EH (cell line): ENCODE measurements at places on chromosomes 3 and 15.

DNA sequence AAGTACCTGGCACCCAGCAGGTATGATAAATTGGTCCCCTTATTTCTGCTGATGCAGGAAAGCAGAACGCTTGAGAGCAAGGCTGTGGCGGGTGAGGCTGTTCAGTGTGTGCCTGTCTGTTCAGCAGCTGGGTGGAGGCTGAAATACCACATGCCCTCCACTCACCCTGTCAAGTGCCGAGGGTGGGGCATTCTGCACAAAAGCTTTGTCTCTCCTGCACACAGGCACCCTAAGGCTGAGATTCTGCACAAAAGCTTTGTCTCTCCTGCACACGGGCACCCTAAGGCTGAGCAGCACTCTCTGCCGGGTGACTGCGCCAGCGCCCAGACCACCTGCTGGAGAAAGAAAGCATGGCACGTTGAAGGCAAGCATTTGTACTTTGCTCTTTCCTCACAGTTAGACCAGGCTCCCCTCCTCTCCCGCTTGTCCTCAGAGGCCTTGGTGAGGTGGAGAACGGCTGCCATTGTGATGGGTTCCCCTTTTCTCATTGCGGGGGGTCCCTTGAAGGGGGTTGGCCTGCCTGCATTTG, 97.5 kb downstream of the BDH1 start:
- DNase-seq: no peak

DNA sequence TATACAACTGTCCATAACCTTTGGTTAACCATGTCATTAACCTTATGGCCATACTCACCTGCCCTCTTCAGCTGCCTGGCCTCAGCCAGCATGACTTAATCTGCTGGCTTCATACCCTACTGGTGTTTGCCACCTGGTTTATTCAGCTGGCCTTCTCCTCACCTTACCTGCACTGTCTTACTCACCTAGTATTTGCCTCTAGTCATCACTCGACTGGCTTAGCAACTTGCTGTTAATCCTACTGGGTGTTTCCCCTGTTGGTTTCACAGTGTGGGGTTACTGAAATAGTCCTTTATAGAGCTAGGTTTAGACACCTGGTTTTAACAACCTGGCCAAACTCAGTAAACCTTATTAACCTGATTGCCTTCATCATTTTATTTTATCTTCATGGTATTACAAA, 96.4 kb downstream of the IL12A start:
- no peak for DNase-seq

- peak; percentile 99 for DNase-seq
These were observed 13.5 kb downstream of the PTPRG start for GRCh38 chr3:61574854-61575253.

DNA sequence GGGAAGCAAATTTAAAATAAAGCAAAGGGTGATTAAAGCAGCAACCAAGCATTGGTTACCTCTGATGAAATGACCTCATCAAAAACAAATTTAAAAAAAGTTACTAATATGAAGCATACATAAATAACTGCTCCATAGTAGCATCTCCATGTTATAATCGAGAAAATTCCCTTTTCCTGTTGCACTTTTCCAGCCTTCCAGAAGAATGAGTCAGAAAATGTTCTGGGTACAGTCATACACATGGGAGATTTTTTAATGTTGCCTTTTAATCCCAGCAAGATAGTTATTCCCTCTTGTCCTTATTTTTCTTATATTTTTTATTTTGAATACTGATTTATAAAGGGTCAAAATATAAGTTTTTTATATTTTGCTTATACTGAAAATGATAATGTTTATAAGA, 2.6 kb upstream of the TMCO5A start:
- DNase-seq: peak; percentile 78

DNA sequence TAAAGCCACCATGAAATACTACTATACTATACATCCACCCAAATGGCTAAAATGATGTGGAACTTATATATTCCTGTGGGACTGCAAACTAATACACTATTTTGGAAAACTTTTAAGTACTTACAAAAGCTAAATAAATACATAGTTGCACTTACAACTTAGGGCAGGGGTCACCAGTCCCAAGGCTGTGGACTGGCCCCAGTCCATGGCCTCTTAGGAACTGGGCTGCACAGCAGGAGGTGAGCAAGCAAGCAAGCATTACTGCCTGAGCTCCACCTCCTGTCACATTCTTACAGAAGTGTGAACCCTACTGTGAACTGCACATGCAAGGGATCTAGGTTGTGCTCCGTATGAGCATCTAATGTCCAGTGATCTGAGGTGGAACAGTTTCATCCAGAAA, 18.1 kb downstream of the PIGB start:
- DNase-seq: no peak

GRCh38 chr3:158053386-158053785, 52.8 kb downstream of the SHOX2 start:
- DNase-seq: no peak

DNA sequence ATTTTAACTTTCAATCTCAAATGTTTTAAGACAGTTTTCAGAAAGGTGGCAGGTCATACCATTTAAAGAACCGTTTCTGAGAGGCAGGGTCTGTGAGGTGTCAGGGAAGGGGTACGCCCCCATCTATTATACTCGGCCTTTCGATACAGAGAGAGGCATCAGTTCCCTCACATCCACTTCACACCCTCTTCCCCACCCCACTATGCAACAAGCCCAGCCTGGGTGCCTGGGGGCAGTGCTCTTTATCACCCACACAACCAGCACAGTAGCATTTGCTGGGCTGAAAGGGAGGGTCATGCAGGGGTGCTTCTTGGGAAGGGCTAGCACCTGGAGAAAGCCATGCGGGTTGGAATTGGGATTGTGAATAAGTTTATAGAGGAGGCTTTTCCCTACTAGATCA, 56.0 kb upstream of the KCNMB2 start:
- no peak for DNase-seq

DNA sequence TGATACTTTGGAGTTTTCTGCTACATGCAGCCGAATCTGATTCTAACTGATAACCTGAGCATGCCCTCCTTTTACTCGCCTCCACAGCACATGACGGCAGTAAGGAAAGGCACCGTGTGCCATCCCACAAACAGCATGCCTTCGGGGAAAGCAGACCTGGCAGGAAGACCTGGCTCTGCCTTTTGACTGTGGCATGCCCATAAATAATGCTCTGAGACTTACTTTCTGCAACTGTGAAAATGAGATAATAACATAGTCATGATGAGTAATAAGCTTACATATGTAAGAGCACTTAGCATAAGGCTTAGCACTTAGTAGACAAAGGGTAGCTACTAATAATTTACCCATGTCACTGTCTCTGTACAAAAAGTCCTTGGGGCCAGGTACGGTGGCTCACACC, 32.9 kb downstream of the MTHFS start:
- peak; percentile 58 for DNase-seq

DNA sequence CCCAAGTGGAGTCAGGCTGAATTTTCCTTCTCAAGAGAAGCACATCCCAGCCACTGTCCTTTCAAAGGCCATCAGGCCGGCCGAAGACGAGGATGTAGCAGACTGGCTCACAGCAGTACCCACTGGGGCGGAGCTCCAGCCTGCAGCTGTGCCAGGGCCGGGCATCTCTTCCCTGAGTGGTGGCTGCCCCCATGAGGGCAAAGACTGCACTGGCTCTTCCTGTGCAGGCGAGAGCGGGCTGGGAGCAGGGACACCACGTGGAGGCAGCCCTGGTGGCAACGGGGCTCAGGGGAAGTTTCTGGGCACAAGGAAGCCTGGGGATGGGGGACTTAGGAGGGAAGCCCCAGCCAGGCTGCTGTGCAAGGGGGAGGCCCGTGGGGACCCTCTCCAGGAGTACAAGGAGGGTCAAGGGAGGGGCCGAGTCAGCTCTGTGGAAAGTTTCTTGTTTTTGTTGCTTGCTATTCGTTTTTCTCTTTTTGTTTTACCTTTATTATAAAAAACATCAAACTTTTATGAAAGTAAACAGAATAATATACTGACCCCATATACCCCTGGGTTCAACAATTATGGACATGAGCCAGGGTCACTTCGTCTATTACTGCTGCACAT, 66.1 kb downstream of the RPN1 start:
- peak; percentile 86 for DNase-seq

GRCh38 chr3:24454856-24455255, 39.8 kb downstream of the THRB start:
- DNase-seq: no peak

GRCh38 chr15:74369084-74369745, 1.8 kb upstream of the CYP11A1 start:
- DNase-seq: no peak

GRCh38 chr15:28167042-28167441, 67.9 kb upstream of the OCA2 start:
- DNase-seq: no peak

GRCh38 chr3:136078421-136079364, 113.2 kb downstream of the PPP2R3A start:
- peak; percentile 48 for DNase-seq

GRCh38 chr15:100252779-100253417, 88.9 kb downstream of the ADAMTS17 start:
- no peak for DNase-seq

DNA sequence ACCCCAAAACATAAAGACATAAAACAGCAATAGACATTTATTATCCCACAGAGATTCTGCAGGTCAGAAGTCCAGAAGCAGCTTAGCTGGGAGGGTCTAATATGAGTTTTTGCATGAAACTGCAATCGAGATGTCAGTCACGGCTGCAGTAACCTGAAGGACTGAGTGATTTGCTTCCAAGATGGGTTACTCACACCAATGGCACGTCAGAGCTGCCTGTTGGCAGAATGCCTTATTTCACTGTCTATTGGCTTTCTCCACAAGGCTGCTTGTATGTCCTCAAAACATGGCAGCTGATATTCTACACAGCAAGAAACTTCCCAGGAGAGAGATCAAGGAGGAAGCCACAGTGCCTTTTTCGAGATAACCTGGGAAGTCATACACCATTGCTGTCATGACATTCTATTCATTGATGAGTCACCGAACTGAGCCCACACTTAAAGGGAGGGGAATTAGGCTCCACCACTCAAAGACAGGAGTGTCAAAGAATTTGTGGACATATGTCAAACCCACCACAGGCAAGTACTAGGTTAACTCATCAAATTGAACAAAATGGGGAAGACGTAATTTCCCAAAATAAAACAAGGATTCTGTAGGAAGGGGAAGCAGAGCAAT, 122.2 kb downstream of the SYNPR start:
- DNase-seq: peak; percentile 15

- DNase-seq: no peak
These were observed 3.2 kb upstream of the PLSCR2 start for GRCh38 chr3:146472611-146473010.

DNA sequence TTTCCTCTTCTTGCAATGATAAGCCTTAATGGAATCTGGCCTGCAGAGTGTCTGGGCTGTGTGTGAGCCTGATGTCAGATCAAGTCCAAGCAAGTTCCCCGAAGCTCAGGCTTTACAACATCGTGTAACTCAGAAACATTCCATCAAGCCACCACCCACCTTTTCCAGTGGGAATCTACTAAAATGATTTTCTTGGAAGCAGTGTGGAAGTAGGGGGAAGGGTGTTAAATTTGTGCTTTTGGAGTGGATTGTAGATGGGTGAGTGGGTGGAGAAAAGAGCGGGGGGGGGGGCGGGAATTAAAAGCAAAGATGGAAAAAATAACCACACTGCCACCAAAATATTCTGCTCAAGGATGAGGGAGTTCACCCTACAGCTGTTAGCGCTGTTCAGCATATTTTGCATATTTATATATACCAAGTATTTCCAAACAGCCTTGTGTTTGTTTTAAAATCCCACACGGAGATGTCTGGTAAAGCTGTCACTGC, 53.6 kb downstream of the VGLL3 start:
- peak; percentile 99 for DNase-seq

GRCh38 chr3:38111201-38111600, 25.7 kb downstream of the ACAA1 start:
- no peak for DNase-seq

DNA sequence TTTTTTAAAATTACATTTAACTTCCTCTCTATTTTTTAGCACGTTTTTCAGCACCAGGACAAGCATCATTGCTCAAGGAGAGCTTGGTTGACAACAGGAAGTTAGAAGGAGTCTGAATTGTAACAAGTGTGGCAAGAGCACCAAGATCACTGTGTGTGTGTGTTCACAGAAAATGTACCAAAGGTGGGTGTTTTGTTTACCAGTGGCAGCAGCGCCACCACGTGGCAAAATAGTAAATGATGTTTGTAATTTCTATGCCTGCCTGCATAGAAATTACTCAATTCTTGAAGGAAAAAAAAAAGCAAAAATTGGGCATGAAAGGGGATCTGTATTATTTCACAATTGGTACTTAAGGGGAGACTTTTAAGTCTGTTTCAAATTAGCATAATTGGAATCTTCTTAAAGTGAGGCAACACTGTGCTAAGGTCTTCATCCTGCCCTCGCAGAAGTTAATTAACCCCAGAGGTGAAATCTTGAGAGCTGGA, 7.4 kb upstream of the U2SURP start:
- DNase-seq: peak; percentile 69

- peak; percentile 45 for DNase-seq
These were observed 89.9 kb downstream of the ASB7 start for GRCh38 chr15:100692246-100692645.

DNA sequence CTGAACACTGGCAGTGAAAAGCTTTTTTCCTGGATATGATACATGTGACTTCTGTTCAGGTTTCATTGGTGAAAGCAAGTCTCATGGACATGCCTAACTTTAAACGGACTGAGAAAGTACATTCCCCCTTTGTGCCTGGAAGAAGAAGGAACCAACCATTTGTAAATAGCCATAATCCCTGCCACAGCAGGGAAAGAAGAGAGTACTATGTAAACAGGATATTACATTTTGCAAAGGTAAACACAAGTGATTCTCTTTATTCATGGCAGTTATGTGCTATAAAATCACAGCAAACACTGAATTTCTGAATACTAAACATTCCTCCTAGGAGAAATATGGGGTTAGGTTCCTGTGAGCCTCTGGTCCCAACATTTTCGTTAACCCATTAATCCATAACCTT, 46.8 kb downstream of the PRICKLE2 start:
- DNase-seq: no peak

DNA sequence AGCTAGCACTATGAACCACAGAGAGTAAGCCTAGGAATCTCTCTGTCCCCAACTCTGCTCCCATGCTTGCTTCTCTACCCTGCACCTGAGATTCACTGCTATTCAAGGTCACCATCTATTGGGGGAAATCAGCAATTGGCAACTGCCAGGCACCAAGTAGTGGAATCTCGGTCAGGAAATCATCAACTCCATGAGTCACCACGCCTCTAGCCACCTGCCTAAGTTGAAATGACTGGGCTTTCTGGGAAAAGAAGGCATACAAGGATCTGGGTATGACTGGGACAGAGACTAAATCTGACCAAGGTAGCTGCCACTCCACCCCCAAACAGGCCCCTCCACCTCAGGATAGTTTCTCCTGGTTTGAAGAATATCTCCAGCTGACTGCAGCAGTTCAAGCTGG, 464.1 kb upstream of the CBLB start:
- DNase-seq: no peak

GRCh38 chr3:118628704-118629341, 405.8 kb downstream of the IGSF11 start:
- no peak for DNase-seq

- peak; percentile 3 for DNase-seq
These were observed 214.7 kb upstream of the ZBTB20 start for GRCh38 chr3:115361806-115362205.

- no peak for DNase-seq
These were observed 59.4 kb downstream of the MCTP2 start for GRCh38 chr15:94290730-94291129.

- DNase-seq: peak; percentile 7
These were observed 22.0 kb upstream of the NANOGP8 start for GRCh38 chr15:35107122-35107521.
